ENCODE measurements at places on chromosomes 3 and 15.

- peak; percentile 41 for DNase-seq
These were observed 533.5 kb downstream of the IGSF11 start for GRCh38 chr3:118501152-118501551.

DNA sequence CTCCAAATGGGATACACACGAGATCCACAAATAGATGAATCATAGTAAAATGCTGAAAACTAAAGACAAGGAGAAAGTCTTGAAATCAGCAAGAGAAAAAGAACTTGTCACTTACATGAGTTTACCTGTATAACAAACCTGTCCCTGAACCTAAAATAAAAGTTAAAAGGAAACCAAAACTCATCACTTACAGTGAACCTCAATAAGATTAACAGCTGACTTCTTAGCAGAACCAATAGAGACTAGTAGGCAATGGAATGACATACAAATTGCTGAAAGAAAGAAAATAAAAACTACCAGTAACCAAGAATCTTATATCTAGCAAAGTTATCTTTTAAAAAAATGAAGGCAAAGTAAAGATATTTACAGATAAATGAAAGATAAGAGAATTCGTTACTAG, 27.4 kb downstream of the SEC22A start:
- DNase-seq, result peak; percentile 33

DNA sequence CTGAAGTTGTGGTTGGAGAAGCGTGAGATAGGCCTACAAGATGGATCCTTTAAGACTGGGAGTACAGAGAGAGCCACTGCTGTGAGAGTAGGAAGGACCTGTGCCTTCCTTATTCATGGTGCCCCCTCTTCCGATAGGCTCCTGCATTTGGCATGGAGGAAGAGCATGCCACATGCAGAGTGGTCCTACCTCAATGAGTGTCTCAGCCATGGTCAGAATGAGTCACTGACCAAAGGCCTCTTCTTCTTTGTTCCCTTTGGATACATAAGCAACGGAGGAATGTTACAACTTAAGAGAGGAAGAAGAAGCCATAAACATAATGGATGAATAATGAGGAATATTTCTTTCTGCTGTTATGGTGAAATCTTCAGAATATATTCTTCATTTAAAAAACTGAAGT, 681.2 kb upstream of the GRM7 start:
- DNase-seq, result no peak

DNA sequence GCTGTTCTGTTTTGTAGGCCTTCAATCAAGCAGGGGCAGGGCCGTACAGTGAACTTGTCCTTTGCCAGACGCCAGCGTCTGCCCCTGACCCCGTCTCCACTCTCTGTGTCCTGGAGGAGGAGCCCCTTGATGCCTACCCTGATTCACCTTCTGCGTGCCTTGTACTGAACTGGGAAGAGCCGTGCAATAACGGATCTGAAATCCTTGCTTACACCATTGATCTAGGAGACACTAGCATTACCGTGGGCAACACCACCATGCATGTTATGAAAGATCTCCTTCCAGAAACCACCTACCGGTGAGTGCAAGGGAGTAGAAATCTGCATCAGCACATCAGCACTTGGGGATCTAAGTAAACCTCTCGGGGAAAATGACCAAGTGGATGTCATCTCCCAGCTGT, 95.5 kb downstream of the GHSR start:
- no peak for DNase-seq

GRCh38 chr3:23620638-23621015, 185.1 kb upstream of the UBE2E1 start:
- no peak for DNase-seq

Data from RKO (cell line).